ENCODE measurements at places on chromosomes 11 and 22.

- peak; percentile 23 for DNase-seq
These were observed 20.1 kb downstream of the ST14 start for GRCh38 chr11:130179396-130180306.

DNA sequence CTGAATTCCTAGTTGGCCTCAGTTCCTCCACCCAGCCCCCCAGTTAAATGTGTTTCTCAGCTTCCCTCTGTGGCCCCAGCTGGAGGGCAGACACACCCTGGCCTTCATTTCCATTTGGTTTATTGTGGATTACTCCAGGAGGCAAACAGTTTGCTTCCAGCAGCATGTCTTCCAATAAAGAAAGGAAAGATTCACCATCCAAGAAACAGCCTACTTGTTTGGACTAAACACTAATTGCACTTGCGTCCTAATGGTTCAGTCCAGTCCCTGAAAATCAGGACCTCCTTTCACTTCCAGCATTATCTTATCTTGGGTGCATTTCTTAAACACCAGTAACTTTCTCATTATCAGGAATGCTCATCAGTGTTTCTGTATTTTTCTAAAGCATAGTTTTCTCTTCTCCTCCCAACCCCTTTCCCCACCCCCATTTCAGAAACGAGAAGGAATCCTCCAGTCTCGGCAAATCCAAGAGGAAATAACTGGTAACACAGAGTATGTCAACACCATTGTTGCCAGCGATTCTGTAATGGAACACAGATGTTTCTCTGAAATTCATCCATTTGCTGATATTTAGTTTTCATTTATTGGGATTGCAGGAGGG is 130.9 kb downstream of the PARVA start:
- DNase-seq: no peak

- DNase-seq: no peak
These were observed 33.3 kb upstream of the CACNG2 start for GRCh38 chr22:36736701-36737320.

DNA sequence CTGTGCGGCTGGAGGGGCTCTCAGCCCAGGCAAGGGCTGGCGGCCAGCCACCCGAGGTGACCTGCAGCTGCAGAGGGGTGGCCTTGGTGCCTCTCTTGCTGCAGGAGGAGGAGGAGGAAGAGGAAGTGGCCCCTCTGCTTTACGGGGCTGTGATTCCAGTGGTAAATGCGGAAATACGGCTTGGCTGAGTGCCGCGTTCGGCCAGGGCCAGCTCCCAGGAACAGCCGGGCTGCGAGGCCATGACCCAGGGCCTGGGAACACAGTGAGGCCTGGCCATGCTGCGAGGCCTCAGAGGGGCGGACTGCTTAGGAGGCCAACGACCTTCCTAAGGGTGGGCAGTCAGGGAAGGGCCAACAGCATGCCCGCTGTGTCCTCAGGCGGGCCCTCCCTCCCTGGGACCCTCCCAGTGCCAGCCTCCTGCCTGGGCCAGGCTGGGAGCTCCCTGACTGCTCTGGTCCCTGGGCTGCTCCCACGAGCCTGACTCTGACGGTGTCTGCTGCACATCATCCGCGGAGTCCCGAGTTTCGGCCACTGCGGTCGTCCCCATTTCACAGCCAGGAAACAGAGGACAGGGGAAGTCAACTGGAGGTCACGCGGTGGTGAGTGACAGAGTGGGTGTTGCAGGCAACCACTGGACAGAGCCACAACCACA is 20.8 kb upstream of the PPARA start:
- DNase-seq: peak; percentile 82

DNA sequence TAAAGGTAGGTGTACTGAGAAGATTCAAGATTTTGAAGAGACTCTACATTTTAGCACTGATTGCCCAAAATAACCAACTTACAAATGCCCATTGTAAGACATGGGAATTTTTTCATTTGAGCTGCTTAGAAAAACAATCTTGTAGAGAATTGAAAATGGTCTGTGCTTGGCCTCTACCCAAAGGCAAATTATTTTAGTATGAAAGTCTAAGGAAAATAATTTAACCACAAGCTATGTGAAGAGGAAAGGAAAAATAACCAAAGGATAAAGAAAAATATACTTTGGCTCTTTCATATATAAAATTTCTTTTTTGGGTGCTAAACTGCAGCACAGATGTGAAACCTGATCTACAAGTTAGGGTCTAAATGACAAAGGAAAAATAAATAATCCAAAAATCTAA is 54.9 kb downstream of the ME3 start:
- no peak for DNase-seq

DNA sequence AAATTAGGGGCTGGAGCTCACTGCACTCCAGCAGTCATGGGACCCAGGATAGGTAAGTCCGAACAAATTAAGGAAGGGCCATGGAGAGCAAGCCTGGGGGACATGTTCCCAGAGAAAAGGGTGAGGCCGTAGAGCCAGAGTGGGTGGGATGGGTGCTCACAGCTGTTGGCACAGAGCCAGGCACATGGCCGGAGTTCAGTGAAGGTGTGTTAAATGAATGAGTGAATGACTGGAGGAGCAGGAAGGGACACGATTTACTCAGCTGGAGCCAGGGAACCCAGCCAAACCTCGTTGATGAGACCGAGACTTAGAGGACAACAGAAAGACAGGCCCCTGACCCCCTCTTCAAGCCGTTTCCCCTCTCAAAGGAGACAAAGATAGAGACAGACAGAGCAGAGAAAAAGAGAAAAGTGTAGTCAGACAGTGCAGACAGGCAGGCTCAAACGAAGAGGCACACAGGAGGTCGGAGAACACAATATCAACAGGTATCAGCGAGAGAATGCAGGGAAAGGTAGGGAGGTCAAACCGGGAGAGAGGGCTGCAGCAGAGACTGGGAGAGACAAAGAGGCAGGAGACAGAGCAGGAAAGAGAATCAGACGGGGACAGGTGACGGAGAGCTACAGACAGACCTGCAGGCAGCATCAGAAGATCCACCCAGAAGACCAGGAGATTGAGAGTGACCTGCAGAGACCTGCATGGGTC is 590 bp downstream of the SLCO2B1 start:
- no peak for DNase-seq

DNA sequence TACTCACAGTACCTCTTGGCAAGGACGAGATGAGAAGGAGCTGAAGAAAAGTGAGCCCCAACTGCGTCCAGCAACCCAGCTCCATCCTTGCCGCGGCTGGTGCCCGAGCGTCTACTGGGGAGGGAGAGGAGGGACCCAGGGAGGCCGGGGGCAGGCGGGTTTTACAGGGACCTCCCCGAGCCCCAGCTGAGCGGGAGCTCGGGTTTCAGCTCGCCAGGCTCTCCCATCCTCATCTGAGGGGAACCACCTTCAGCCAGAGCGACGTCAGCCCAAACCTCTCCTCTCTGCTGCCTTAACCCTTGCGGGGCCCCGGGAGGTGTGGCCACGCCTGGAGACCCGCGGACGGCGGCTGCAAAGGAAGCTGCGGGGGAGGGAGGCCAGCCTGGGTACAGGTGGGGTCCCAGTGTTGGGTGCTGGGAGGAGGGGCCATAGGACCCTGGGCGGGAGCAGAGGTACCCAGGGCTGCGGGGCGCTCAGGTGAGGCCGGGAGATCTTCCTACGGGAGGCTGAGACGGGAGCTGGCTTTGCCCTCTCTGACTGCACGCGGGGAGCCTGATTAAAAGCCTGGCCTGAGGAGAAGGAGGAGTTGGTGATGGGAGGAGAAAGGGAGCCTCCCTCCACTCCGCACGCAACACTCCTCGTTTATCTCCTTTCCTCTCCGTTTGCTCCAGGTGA is at the start of gene PAMR1:
Gene PAMR1, minus strand, starts transcription at position 116 of the 675 bp plus-strand sequence. Its CDS starts 31 bp downstream, at position 85.
- peak; percentile 34 for DNase-seq

DNA sequence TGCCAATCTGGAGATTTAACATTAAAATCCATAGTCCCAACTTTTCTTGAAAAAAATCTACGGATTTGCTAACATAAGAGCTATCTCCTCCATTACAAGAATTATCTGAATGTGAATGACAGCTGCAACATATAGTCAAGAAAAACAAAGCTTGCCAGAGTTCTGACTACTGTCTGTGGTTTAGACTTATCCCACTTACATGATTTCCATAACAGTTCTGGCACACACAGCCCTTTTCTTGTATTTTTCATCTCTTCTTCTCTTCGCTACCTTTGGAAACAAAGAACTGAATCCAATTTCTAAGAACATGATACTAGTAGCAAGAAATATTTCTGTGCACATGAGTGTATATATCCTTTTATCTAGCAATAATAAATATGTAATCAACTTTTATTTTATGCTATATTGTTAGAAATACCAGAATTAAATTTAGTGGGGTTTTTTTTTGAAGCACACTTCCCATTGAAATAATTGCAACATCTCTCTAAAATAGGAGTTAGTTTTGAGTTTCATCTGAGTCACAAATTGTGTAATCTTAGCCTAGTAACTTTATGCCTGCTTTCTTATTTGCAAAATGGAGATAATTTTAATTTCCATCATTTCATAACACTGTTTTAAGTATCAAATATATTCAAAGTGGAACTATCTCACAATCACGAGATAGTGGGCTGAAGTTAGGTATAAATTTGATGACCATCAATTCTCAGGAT is 1217.6 kb downstream of the JRKL start:
- no peak for DNase-seq

DNA sequence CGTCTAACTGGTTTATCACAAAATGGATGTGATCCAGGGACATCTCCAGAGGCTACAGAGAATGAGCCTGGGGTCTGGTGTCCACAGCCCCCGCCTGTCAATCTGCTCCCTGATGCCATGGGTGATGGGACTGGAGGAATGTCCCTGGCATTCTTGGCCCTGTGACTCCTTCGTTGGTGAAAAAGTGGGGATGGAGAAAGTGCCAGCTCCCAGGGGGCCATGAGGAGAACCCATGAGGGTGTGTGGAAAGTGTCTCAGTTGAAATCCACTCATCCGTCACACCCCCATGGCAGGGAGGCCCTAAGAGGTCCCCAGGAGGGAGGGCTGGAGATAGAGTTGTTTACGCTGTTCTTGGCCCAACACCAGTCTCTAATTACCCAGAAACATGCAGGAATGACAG is 322.0 kb downstream of the CTTN start:
- no peak for DNase-seq

GRCh38 chr11:42631220-42631843 is 680.5 kb upstream of the API5 start:
- no peak for DNase-seq

DNA sequence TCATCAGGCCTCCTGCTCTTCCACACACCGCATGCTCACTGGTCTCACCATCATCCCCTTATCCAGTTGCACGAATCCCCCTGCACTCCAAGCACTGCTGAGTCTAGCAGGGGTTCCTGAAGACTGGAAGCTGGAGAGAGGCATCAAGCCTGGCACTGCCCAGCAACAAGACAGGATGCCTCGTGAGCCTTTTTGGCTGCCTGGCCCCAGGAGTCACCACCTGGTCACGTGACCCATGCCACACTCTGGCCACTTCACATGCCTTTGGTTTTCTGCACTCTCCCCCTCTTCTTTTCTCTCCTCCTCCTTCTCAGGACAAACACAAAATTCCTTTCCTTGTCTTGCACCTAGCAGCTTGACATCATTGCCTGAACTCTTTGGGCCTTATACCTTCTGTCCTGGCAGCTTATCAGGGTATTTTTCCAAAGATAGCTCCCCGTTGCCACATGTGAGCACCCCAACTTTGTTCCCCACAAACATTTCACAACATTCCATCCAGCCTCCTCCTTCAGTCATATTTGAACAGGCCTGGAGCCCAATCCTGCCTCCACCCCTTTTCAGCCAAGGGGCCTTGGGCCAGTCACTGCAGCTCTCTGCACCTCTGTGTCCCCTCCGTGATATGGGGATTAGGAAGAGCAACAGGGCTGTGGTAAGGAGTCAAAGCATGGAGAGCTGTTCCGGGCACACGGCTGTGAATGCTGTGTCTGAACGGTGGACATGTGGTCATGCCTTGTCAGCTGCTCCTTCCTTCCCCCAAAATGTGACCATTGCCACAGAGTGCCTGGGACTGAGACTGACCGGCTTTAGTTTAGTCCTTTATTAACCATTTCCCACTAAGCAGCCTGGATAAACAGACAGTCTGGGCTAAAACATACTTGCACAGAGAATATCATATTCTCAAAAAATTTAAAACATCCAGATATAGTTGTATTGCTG is 2.8 kb upstream of the PACSIN2 start:
- DNase-seq: no peak

DNA sequence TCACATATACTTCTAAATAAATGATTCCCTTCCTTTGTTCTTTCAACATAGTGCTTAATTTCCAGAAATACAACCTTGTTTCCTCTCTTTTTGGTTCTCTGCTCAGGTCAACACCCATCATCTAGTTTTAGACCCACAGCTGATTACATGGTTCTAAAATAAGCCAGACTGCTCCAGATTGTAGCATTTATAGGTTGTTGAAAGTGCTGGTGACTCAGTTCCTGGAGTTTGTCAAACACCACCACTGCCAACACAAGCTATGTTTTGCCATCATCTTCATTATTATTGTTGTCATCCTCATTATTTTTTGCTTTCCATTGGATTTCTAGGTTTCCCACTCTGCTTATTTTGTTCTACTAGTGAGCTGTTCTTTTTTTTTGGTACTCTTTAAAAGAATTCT is 22.3 kb upstream of the MMP20 start:
- no peak for DNase-seq

DNA sequence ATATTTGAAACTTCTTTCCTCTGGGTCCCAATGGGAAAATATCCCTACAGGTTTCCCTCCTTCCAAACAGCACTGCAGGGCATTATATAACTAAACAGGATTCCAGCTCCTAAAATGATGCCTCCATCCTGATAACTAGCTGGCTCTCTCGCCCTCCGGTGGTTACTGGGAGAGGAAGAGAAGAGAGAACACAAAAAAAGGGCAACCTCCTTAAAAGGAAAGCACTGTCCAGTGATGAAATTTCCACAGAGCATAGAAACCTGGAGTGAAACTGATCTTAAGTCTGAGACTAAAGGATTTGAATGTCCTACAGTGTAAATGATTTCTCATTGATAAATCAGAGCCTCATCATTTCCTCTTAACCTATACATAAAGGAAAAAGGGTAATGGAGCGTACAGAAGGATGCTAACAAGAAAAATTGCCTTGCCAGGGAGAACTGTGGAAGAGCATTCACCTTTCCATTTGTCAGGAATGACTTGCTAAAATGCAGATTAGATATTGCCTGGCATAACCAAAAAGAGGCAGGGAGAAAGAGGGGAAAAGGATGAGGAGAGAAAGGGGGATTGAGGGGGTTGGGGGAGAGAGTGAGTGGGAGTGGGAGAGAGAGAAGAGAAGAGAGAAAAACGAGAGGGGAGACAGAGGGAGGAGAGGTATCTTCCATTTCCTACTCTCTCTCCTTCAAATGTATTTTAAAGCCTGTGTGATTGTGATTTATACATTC is 121.3 kb downstream of the APOL5 start:
- DNase-seq: no peak
